Activated naive CD8-positive, alpha-beta T cell treated with anti-CD3 and anti-CD28 coated beads for 36 hours (primary cell): ENCODE measurements at places on chromosomes 6 and 20.

DNA sequence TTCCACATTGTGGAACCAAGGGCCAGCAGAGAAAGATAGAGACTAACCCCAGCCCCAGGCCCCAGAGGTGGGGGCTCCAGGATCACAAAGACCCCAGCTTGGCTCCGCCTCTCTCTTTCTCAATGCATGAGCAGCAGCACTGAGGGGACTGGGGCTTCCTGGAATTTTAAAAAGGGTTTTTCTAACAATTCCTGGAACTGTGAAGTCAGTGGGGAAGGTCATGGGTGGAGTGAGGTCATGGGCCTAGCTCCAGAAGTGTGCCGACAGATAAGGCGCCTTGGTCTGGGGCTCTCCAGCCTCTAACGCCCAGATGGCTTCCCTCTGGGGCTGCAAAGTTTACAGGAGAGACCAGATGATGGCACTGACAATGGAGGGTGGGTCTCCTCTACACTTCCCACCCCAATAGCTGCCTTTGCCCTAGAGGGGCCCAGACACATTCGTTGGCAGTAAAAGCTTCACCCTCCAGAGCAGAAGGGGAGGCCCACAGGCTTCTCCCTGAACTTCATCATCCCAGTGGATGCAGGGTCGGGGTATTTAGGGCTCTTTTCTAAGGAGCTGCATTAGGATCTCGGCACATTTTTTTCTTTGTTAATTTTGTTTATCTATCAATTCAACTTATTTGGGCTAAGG, 46.9 kb upstream of the CD93 start:
- no peak for DNase-seq

DNA sequence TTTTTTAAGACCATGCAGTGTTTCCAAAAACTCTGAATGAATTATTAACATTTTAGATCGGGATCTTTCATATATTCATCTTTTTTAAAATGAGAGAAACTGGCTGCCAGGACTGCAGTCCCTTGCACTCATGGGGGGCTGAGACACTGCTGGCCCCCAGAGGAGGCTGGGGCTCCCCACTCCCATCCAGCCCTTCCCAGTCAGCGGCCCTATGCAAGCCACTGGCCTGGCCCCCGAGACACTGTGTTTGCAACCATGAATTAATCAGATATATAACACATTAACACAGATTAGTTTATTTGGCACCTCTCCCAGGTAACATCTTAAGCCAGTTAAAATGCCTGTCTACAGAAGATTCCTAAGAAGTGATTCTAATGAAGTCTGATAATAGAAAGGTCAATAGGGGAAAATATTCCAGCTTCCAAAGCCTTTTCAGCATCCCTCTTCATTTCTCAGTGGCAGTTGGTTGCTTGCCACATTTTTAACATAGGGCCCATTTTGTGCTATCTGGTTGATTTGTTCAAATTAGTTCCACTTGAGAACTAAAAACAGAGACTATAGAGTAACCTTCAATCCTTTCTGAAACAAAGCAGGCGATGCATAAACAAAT, 184.4 kb upstream of the FBXL4 start:
- no peak for DNase-seq

DNA sequence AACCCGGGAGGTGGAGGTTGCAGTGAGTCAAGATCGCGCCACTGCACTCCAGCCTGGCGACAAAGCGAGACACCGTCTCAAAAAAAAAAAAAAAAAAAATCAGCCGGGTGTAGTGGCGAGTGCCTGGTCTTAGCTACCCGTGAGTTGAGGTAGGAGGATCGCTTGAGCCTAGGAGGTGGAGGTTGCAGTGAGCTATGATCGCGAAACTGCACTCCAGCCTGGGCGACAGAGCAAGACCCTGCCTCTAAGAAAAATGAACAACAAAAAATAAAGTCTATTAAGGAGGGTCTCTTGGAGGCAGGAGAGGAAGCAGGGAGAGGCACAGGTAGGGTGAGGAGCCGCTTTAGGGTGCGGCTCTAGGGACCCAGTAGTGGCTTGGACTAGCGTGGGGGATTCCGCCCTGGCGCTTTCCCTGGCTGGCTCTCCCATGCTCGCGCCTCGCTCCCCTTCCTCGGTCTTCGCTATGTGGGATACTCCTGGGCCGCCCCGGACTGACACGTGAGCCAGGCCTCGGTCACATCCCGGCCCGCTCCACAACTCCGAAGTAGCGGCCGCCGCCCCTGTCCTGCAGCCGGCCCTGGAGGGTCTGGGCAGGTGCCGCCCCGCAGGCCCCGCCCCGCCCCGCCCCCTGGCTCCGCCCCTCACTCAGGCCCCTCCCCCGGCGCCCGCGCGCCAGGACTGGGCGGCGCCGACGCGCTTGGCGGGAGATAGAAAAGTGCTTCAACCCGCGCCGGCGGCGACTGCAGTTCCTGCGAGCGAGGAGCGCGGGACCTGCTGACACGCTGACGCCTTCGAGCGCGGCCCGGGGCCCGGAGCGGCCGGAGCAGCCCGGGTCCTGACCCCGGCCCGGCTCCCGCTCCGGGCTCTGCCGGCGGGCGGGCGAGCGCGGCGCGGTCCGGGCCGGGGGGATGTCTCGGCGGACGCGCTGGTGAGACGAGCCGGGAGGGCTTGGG, at the start of gene MYBL2:
MYBL2 (plus strand) TSS at position 739 of the 953 bp plus-strand sequence; CDS start at position 909, 170 bp downstream.
- DNase-seq: peak; percentile 77

- DNase-seq: no peak
Observed at GRCh38 chr20:41287327-41287726, 30.2 kb downstream of the ZHX3 start.

GRCh38 chr6:145199961-145200360, 535.4 kb downstream of the EPM2A start:
- DNase-seq: no peak

GRCh38 chr20:12729326-12729725, 279.4 kb upstream of the SPTLC3 start:
- no peak for DNase-seq

DNA sequence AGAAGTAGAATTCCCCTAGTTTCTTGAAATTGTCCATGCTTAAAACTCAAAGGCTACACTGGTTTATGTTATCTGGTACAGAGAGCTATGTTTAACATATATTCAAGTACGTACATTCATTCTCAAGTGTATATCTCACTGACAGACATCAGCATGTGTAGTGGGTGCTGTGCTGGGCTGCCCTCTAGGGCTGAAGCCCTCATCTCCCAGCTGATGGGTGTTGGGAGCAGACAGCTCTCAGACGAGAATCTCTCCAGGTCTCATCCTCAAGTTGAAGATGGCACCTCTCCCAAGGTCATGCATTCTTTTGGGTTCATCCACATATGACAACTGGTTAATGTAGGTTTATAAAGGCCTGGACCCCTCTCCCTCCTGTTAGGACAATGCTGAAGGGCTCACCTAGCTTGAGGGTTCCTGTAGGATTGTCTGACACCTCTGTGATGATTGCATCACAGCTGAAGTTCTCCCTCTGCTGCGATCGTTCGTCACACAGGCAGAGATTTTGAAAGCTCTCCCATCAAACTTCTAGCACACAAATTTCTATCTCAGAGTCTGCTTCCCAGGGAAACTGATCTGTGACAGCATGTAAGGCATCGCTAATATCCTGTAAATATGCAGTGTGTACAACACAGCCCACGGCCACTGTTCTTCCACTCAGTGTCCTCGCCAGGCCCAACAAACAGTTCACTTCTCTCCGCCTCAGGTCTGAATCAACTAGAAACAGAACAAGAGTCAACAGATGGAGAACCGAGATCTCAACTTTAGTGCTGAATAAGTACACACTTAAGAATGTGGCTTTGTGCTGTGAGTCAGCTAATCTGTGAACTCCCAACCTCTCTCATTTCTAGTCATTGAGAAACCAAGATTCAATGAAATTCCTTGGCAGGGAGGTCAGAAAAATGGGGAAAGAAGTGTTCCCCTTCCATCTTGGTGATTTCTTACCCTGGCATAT, 43.2 kb downstream of the PREP start:
- DNase-seq: no peak

DNA sequence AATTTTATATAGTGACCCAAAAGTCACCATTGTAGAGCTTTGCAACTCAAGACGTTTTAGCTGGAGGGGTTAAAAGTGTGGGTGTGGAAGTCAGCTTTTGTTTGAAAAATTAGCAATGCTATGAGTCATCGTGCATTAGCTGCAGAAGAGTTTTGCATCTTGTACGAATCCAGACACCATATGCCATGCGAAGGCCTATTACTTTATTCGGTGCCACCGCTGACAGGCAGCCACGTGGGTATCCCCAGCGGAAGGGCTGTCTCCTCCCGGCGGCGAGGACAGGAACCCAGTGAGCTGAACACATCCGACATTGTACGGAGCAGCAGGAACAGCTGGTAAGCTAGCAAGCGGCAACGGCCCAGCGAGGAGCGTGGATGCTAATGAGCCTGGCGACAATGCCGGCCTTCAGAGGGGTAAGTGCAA, 84.4 kb downstream of the INSM1 start:
- peak; percentile 69 for DNase-seq

DNA sequence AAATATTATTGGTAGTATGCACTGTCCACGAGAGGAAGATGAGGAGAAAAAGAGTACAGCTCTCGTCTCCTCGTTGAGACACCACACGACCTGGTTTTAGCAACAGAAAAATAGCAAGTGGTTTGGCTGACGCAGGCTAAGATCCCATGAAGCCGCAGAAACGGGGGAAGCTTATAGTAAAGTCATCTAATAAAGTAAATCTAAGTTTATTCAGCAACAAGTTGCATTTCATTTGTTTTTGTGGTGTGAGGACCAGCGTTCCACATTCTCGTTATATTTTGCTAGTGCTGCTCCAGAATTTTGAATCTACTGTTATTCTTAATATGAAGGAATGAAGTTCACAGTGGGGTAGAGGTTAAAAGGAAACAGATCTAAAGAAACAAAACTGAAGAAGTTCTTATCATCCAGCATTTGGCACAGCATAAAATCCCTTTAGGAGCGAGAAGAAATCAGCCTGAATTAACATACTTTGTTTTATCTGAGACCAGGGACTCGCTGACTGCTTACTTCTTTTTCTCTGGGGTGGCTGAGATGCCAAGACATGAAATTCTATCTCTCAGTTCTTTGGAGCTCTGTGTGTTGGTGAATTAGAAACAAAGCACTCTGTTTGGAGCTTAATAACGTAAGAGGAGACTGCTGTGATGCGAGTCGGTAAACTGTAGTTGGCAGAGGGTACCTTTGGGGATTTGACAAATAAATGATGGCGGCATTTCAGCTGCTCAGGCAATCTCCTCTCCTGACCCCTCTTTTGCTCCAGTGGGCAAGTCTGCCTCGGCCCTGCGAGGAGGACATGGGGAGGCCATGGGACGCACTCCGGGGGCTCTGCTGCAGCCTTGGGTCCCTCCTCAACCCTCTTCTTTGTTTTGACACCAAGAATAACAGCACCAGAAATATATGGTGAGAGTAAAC, 24.9 kb upstream of the IRF4 start:
- DNase-seq: no peak

DNA sequence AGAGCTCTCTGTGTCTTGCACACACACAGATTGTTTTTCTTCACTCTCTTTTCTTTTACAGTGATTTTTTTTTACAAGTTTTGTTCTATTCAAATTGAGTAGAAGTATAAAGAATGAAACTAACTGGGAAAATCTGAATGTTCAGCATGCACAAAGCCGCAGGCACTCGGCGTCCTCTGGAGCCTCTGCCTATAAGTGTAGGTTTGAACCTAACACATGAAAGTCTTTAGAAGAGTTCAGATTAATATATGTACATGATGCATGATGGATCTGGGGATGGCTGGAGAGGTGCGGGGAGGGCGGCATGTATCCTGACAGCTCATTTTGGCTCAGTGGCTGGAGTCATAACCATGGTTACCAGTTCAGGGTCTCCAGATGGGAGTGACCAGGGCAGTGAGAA, 301.1 kb upstream of the CDH4 start:
- no peak for DNase-seq

DNA sequence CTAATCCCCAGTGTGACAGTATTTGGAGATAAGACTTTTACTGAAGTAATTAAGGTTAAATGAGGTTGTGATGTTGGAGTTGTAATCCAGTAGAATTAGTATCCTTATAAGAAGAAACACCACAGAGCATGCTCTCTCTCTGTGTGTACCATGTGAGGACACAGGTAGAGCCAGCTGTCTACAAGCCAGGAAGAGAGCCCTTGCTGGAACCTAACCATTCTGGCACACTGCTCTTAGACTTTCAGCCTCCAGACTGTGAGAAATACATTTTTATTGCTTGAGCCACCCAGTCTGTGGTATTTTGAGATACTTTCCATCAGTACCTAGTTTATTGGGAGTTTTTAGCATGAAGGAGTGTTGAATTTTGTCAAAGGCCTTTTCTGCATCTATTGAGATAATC, 110.2 kb downstream of the PHF3 start:
- no peak for DNase-seq

DNA sequence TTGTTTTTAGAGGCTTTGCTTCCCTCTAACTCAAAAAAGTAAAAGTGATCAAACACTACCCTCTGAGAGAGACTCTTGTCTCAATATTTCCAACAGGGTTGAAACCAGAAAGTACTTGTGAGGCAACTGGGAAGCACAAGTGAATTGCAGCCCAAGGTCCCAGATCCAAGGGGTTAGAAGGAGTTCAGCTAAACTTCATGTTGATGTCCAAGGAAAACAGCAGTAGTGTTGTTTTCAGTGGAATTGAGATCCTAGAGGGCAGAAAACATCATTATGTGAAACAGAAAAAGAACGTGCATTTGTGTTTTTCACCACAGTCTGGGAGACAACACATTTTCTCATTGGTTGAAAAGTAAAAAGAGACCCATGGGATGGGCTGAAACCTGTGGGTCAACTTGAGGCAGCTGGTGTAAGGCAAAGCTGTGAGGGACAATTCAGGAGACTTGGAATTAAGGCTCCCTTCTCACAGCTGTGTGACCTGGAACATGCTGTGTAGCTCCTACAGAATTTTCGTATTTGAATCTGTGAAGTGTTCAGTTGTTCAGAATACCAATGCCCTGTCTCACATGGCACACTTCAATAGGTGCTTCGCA, 508.3 kb downstream of the BMP2 start:
- no peak for DNase-seq

DNA sequence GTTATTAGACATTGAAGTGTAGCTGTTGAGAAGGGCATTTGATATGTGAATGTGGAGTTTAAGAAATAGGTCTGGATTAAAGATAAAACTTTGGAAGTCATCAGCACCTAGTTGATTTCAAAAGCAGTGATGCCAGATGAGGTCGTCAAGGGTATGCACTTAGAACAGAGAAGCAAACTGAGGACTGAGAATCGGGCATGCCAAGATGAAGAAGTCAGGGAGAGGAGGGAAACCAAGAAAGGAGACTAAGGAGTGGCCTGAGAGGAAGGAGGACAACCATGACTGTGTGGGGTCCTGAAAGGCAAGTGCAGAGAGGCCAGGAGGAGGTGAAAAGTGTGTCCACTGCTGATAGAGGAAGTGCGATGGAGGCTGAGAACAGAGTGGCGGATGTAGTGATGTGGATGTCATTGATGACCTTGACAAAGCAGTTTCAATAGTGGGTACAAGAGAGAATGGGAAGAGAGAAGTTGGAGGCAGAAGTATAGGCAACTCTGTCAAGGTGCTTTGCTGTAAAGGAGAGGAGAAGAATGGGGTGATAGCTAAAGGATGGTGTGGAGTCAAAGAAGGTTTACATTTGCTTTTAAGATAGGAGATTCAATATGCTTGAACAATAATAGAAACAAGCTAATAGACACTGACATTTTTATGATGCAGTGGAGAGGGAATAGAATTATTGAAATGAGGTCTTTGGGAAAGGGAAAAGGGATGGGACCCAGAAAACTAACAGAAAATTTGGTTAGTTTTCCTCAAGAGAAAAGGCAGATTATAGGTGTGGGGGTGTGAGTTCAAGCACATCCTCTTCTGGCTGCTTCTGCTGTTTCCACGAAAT, 139.7 kb upstream of the TMEM170B start:
- no peak for DNase-seq

GRCh38 chr20:38947931-38948362, 14.2 kb upstream of the DHX35 start:
- no peak for DNase-seq
